ENCODE measurements at places on chromosomes 5 and 9.

DNA sequence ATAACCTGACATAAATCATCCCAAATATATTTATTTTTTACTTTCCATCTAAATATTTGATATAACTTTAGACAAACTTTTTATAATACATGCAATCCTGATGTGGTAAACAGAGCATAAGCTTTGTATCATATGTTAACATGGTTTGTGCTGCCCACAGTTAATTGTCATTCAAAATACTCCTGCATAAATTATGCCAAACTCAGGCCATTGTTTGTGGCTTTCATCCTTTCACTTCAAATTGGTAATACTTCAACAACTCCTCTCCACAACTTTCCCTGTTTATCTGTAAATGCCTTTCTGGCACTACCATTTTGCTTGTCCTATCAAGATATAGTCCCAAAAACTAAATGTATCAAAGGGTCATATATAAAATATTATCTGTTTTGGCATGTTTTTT is 586.7 kb downstream of the HINT1 start:
- DNase-seq, result no peak

DNA sequence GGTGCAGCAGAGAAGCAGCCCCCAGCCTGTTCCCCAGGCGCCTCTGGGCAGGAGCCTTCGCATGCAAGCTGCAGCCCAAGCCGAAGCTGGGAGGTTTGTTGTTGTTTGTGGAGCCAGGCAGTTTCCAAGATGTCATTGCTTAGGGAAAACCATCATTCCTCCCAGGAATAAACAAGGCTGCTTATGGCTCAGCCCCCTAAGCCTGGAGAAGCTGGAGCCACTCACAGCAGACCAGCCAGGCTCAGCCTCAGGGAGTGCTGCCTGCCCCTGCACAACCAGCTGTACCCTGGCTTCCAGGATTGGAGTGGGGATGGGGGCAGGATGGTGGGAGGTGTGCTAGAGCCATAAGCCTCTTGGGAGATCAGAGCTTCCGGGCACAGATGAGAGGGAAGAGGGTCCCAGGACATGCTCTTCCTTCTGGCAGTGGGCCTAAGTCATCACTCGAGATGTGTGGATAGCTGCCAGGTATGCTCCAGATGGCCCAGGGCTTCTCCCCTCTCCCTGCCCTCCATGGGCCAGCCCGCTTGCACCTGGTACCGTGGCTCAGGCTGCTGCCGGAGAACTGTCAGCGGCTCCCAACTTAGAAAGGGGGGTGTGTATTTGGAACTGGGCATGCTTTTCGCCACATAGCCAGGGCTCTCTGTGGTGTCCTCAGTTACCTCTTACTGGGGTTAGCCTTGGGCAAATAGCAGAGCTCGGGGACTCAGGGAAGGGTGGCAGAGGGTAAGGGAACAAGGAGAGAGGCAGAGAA is 105.2 kb downstream of the RGS3 start:
- no peak for DNase-seq

DNA sequence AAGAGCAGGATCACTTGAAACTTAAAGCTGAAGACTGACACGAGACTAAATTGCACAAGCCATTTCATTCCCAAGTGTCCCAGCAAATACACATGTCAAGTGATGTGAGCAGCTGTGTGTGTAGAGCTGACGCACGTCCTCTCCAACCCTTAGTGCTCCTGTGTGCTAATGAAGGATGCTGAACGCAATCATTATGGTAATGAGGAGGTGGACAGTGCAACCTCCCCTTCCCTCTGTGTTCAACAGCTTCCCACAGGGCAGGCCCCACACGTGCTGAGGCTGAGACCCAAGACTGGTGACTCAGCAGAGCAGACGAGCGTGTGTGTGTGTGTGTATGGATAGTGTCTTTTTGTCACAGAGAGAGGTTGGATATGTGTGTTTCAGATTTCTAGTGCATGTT is 702.1 kb downstream of the SEMA5A start:
- no peak for DNase-seq

GRCh38 chr9:86281593-86282076 is 703 bp downstream of the ISCA1 start:
- peak; percentile 18 for DNase-seq
